ENCODE measurements at places on chromosomes 1 and 21.

DNA sequence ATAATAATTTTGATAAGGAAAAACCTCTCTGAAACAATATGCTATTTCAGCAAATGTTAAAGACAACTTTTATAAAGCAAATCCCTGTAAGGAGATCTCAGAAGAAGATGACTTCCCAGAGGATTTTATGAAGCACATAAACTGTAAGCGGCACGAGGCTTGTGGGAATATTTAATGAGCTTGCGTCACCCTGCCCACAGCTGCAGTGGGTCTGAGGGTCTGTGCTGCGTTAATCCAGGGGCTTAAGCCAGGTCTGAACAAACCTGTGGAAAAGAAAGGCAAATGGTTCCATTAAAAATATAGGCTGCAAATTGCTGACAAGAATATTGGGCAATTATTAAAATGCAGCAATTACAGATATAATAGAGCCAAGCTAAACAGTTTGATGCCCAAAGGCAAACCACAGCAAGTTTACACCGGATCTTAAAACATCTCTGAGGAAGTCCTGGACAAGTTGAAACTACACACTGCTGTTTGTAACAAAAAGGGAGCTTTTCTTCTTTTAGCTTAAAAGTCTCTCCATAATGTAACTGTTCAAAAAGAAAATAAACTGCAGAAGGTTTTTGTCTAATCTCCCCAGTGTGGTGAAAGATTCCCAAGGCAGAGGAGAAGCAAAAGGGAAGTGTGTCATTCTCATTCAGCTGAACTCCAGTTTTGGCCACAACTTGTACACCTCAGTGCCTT, 21.8 kb downstream of the TGFBR3 start:
- no peak for DNase-seq

DNA sequence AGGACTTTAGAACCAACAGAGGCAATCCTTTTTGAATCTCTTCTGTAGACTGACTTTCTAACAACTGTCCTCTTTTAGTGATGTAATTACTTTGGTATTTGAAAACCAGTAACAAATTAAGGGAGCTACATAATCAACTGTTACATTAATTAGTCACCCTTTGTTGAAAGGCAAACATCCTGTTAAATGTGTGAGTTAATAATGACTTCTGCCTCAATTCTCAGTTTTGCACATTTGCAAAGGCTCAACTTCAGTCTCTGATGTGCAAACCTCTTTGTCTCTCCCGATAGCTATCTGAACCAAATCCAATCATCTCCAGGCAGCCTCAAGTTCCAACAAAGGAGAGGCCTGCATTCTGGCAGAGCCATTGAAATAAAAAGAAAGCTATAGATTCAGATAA, 135.4 kb upstream of the C8B start:
- no peak for DNase-seq

DNA sequence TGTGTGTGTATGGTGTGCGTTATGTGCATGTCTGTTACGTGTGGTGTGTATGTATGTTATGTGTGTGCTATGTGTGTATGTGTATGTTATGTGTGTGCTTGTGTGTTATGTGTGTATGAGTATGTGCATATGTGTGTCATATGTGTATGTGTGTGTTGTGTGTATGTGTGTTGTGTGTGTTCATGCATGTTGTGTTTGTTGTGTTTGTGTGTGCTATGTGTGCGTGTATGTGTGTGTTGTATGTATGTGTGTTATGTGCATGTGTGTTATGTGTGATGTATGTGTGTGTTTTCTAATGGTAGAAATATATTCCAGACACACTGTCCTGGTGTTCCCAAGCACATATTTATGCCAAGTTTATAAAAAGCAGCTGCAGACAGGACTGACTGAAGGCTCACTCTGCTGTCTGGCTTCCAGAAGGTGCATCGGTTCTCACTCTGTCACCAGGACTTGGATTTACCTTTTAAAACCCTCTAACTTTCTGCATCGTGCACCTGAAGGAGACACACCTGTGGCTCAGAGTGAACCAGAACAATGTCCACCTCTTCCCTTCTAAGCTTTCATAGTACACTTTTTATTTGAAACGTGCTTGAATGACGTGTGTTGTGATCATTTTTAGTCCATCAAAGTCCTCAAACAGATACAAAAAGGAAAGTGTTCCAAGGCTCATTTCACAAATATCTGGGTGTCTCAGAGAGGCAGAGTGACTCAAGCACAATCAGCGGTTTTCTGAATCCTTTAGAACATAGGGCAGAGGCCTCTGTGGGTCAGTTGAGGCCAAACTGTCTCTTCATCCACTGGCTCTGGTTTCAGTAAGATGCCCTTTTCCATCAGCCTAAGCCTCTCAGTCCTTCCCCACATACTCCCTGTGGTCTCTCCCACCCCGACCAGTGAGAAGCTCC, 49.9 kb downstream of the TOMM20 start:
- DNase-seq: no peak

- no peak for DNase-seq
These were observed 20.1 kb upstream of the NKAIN1 start for GRCh38 chr1:31259746-31260145.

- no peak for DNase-seq
These were observed 33.7 kb upstream of the FOXO6 start for GRCh38 chr1:41327383-41327999.

GRCh38 chr1:82045221-82045620, 244.5 kb downstream of the ADGRL2 start:
- no peak for DNase-seq

GRCh38 chr1:240652961-240653409, 41.0 kb upstream of the GREM2 start:
- DNase-seq: no peak
